ENCODE measurements at places on chromosomes 7 and 10.
A peak's percentile ranks its signal among the peaks of the same experiment; 100 is the strongest.

DNA sequence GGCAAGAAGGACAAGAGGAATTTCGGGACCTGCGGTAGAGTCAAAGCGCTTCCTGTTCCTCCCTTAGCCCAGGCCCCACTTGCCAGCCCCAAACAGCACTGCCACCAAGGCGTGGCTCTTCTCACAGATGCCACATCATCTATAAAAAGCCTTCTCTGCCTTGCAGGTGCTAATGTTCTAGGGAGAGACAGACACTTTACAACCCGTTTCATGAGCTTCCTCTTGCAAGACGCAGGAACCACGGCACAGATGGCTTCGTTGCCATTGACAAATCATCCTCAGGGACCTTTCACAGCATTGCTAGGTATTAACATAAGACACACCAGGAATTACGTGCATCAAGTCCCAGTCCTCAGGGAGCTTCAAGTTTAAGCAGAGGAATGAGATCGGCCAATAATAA lies 180.9 kb downstream of the JCAD start:
- no peak for DNase-seq

GRCh38 chr7:2661602-2662272 lies 26.3 kb upstream of the AMZ1 start:
- DNase-seq: no peak

- peak; percentile 49 for DNase-seq
Measured at GRCh38 chr7:137930581-137930980, 71.3 kb downstream of the CREB3L2 start.

DNA sequence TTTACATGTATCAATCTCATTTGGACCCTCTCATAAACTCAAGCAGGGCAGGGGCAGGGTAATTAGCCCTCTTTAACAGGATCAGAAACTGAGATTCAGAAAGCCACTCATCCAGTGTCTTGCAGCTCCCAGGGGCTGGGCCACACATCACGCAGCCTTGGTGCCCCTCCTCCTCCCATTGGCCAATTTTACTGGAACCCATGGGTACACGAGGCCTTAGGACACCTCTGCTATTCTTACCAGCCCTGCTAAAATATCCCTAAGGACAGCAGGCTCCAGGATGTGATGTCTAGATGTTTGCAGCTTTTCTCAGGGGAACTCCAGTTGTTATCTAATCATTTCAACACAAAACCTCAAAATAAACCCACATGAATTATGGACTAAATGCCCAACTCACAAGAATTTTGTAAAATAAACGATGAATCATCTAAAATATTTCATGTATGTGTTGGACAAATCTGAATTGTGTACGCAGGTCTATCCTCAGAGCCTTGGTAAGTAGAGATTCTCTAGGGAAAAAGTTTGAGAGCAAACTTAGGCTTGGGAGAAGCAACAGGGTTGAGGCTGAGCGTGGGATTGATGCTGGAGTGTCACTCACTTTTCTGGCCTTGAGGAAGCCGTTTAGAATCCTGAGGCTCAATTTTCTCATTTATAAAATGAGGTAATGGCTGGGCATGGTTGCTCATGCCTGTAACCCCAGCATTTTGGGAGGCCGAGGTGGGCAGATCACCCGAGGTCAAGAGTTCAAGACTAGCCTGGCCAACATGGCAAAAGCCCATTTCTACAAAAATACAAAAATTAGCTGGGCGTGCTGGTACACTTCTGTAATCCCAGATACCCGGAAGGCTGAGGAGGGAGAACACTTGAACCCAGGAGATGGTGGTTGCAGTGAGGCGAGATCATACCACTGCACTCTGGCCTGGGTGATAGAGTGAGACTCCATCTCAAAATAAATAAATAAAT lies 69.7 kb upstream of the TNS3 start:
- DNase-seq: peak; percentile 83

DNA sequence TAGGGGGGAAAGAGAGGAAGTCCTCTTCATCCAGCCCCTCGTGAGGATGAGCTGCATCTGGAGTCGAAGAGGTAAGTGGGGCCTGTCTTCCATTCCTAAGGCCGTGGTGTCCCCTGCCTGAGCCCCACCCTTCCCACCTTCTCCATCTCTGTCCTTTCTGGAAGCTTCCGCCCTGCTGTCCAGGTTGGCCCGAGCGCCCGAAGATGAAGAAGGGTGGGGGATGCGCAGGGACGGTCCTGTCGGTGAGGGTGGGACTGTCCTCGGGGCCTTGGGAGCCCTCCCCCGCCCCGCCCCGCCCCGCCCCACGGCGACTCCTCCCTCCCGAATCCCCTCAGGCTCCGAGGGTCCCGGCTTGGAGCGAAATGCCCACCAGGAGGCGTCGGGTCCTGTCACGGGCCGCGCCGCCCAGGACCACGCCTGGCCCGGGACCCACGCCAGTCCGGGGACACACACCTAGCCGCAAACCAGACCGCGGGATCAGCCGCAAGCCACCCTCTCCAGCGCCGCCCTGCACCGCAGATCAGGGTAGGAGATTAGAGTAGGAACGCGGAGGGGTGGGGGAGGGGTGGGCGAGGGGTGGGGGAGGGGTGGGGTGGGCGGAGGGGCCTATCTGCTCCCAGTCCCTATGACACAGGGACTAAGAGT lies 15.3 kb downstream of the GPRIN2 start:
- no peak for DNase-seq

DNA sequence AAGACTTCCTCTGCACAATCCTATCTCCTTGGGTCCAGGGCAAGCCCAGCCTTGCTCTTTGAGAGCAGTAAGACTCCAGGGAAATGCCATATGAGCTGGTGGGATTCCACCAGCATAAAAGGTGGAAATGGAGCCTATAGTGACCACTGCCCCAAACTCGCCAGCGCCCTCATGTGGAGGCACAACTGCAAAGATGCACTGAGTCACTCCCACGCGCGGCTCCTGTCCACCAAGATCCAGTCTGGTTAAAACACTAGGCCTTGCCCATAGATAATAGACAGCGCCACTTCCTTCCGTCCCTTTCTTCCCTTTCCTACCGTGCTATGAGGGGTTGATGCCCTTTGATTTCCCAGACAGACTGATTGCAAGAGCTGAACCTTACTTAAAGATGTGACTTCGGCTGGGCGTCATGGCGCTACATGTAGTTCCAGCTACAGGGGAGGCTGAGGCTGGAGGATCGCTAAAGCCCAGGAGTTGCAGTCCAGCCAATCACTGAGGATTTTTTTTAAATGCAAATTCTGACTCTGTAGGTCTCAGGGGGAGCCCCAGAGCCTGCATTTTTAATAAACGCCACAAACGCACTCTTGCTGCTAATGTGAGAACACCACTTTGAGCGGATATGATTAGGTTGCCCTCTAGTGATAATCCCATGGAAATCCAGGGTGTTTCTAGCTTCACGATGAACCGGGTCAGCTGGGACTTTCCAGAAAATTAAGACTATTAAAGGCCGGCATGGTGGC lies 136.5 kb downstream of the EPC1 start:
- peak; percentile 76 for DNase-seq

DNA sequence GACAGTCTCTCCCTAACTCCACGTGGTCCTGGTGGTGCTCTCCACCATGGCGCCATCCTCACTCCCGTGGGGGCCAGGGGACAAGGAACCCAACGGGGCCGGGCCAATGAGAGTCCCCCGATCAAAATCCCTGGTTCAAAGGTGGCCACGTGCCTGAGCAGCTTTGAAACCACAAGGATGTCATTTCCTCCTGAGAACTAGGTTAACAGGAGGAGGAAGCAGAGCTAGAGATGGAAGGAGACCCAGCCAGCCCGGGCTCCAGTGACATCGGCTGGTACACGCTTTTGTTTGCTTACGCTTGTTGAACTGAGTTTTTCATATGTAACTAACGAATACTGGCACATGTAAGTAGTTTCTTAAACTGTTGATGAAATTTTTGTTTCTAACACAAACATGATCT lies 61.7 kb downstream of the PRPF18 start:
- DNase-seq: no peak

- no peak for DNase-seq
Measured at GRCh38 chr10:5895365-5895764, 5.3 kb downstream of the FBH1 start.

DNA sequence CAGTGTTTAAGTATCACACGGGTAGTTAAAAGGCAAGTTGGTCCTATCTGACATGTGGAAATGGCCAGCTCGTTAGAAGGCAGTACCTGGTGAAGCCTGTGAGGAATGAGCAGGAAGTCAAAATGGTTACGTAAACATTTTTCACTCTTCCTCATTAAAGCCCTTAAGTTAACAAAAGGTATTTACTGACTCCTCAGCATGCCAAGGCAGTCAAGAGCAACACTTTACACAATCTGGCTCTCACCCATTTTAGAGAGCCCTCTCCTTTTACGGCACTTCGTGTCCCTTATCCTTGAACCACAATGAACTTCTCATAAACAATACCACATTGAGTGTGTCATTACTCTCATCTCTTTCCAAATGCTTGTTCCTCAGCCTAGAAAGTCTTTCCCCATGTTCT lies 11.0 kb upstream of the RSBN1L start:
- DNase-seq: no peak

GRCh38 chr10:117500456-117500855 lies 42.1 kb upstream of the EMX2 start:
- DNase-seq: no peak

DNA sequence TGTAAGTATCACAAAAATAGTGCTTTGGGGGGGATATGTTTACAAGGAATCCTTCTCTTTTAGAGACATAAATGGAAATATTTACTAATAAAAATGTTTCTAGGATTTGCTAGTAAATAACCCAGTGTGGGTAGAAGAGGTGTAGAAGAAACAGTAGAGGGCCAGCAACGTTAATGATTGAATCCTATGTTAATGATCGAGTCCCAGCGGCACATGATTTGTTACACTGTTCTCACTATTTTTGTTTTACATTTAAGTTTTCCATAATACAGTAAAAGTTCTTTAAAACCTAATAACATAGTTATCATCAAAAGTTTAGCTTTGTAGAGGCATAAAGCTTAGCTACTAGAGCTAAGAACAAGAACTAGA lies 66.0 kb downstream of the UBE2H start:
- DNase-seq: no peak

GRCh38 chr10:132575320-132576201 lies 38.0 kb downstream of the INPP5A start:
- DNase-seq: no peak

- no peak for DNase-seq
Measured at GRCh38 chr7:25624833-25625232, 396.5 kb upstream of the NPVF start.

DNA sequence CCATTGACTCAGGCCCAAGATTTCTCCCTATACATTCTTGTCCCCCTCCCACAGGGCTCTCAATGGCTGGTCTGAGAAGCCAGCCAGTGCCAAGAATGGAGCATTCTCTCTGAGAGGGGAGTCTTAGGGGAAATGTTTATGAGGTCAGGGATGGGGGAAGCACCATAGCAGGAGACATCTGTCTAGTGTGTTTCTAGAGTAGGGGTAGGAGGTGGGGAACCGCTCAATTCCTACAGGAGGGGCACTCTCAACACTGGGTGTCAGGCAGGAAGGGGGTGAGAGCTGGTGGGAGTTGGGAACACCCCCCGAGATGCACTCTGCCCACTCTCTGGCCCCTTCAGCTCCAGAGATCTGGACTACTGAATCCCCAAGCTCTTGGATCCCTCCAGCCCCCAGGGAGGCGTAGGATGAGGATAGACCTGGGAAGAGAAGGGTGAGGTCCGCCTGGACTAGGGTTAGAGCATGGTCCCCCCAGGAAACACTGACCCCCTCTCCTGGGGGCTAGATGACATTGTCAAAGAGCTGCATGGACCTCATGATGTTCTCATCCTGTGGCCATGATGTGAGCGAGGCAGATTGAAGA lies 8.7 kb upstream of the OGA start:
- no peak for DNase-seq

- no peak for DNase-seq
Measured at GRCh38 chr10:105112862-105113261, 471.8 kb downstream of the SORCS3 start.

GRCh38 chr10:124651402-124651891 lies 92.7 kb downstream of the FAM53B start:
- DNase-seq: no peak

- DNase-seq: no peak
Measured at GRCh38 chr10:69729326-69730048, 72.2 kb upstream of the COL13A1 start.

DNA sequence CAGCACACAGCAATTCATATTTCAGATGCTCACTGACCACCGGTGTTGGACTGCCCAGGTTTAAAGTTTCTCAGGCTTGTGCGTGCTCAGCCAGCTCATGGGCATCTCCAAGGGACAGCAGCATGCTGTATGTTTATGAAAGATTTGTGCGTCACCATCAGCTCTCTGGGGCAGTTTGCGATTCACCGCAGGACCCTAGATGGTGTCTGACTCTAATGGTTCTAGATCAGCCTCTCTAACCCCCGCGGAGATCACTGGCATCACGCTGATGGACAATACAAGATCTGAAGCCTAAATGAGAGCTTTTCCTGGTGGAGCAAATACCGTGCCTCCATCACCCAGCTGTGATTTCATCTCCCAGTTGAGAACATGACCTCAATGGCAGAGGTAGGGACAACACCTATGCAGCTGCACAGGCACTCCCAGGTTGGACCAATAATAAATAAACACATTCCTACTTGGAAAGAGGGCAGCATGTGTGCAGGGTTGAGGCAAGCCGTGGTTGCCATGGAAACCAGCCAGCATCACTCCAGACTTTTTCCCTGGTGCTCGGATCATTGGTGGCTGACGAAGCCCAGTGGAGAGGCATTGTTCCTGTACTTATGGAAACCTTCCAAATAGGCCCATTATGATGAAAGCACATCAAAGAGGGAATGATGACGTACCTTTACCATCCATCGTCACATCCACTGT lies 253.6 kb downstream of the KCNMA1 start:
- DNase-seq: no peak

DNA sequence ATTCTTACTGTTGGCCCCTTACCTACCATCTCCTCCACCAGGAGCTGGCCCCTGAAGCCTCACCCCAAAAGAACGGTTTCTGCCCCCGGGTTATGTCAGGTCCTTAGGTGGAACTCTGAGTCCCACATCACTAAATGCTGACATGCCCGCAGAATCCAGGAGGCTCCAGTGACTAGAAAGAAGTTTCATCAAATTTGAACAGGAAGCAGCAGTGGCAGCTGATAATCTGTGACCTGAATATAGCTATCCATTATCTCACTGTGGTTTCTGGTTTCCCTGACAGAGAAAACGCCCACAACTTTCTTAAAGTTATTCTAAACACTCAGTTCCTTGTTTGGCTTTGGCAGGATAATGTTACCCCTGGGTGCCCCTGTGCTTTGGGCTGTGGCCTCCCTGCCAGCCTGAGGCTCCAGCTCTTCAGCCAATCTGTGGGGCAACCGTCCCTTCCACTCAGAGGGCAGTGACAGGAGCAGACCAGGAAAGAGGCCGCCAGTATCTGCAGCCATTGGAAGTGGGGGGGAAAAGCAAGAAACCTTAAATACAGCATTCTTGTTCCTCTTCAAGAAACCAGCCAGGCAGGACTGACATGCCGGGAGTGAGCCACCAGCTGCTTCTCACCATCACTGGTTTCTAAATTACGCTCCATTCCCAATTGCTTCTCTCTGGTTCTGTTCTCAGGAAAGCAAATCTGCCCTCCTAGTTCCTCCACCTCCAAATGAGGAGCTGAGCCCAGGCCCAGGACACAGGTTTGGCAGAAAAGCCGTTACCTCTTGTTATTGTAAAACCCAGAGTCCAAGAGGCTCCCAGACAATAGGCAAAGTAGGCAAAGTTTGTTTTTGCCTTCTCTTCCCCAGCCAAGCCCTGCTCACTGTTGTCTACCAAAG lies 41.2 kb upstream of the VCL start:
- DNase-seq: peak; percentile 24

All from GM03348 (cell line).